ENCODE measurements at places on chromosomes 5 and 9.

DNA sequence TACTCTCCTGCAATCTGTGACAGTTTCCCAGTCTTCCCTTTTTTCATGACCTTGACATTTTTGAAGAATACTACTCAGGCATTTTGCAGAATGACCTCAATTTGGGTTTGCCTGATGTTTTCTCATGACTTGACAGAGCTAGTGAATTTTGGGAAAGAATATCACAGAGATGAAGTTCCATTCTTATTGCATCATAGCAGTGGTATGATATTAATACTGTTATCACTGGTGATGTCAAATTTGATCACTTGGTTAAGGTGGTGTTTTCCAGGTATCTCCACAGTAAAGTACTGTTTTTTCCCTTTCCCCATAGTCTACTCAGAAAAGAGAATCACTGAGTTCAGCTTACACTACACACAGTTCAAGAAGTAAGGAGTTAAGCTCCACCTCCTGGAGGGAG is 56.2 kb upstream of the XPA start:
- DNase-seq: no peak

GRCh38 chr5:59760785-59761348 is 132.7 kb downstream of the PDE4D start:
- peak; percentile 10 for DNase-seq

GRCh38 chr5:119367502-119368237 is 11.9 kb downstream of the TNFAIP8 start:
- DNase-seq: peak; percentile 50

DNA sequence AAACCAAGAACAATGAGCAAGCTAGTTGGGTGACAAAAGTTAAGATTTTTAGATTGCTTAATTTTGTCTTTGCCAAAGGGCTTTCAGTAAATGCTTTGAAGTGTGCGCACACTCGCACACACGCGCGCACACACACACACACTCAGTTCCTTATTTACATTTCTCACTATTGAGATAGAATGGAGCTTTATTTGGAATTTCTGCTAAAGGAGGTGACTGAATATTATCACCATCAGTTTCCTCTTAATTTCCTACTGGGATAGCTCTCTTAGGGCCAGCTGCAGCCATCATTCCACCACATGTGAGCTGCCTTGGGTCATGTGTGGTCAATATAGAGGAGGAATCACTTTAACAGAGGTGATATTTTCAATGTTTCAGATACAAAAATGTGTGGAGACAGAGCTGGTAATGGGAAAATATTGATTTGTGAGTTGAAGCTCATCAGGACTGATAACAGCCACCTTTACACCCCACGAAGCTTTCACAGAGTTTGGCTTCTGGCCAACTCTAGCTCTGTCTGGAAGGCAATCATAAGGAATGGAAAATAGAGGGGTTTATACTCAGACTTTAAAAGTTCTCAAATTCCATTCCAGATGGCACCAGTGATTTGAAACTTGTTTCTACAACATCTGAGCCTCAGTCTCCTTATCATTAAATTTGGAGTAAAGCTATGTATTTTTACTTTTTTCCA is 99.9 kb downstream of the MACIR start:
- DNase-seq: peak; percentile 9

- no peak for DNase-seq
Measured at GRCh38 chr9:90834828-90835595, 33.4 kb downstream of the SYK start.

- DNase-seq: no peak
Measured at GRCh38 chr9:13278368-13279246, 885 bp downstream of the MPDZ start.

DNA sequence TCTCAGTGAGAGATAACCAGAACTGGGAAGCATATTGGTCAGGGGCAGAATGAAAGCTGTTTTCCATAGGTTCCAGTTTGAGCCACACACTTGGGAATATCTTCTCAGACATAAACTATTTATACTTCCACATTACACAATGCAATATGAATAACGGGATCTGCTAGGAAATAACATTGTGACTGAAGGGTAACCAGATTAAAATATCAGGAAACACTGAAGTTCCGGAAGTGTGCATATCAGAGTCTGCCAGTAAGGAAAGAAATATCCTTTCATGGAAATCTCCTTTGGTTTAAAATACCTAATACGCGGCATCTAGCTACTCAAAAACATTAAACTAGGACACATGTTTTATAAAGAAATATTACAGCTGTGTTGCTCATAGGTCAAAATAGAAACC is 56.3 kb downstream of the ST8SIA4 start:
- no peak for DNase-seq

DNA sequence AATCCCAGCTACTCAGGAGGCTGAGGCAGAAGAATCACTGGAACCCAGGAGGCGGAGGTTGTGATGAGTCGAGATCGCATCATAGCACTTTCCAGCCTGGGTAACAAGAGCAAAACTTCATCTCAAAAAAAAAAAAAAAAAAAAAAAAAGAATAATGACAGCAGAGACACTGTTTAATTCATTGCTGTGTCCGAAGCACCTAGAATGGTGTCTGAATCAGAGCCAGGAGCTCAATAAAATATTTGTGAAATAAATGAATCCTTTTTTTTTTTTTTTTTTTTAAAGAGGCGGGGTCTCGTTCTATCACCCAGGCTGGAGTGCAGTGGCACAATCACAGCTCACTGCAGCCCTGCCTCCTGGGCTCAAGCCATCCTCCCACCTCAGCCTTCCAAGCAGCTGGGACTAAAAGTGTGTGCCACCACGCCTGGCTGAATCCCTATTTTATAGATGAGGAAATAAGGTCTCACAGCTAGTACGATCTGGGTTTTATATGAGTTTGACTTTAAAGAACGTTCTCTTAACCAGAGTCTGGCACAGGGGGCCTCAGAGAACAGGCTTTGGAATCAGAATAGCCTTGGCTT is 47.8 kb downstream of the THOC3 start:
- DNase-seq: no peak

GRCh38 chr5:103090791-103091190 is 29.1 kb downstream of the GIN1 start:
- DNase-seq: no peak

GRCh38 chr5:167061695-167062094 is 1229.8 kb upstream of the WWC1 start:
- DNase-seq: no peak

GRCh38 chr9:137326445-137327065 is 24.5 kb upstream of the NRARP start:
- DNase-seq: peak; percentile 76

DNA sequence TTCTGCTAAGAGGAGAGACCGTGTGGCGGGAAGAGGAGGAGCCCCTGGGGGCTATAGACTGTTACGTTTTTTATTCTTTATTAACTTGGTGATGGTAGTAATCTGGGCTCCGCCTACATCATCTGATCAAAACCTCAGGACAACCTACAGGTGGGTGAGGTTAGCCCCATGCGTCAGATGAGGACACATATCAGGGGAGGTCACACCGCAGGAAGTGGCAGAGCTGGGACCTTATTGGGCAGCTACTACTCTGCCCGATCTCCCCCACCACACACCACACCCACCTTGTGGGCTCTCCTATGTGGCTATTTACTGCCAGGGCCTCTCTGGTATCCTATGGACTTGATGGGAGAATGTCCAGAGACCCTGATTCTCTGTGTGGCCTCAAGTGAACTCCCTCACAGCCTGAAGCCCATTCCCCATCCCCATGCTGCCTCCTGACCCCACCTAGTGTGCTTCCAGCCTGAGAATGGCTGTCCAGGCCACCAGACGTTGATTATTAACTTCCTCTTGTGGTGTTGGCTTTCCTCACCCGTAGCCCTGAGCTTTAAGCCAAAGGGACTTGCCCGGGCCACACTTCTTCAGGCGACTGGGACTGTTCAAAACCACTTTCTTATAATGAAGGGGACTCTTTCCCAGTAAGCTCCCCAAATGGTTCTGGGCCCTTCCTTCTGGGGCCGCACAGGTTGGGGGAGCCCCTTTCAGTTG is 8.2 kb downstream of the UNC5A start:
- DNase-seq: peak; percentile 19

- DNase-seq: no peak
Measured at GRCh38 chr5:92019376-92019990, 636.4 kb upstream of the ARRDC3 start.
